ENCODE measurements at places on chromosomes 7 and 10. TPM values are rescaled to one million over a fixed set of nuclear protein-coding genes. Genes with fewer than 3 reads are reported as not detected.

CNPY1 gene
- not detected for total RNA-seq

CYP2C18 gene
- total RNA-seq = not detected

NOBOX gene
- not detected for total RNA-seq

GPR15LG gene
- 1.0 TPM for total RNA-seq

DBF4 gene
- total RNA-seq = 60.5 TPM

PCLO gene
- total RNA-seq = 0.58 TPM

FAM25A gene
- not detected for total RNA-seq

CPA4 gene
- 19.6 TPM for total RNA-seq

TMEM236 gene
- 0.07 TPM for total RNA-seq

TMUB1 gene
- 73.7 TPM for total RNA-seq

EPC1 gene
- total RNA-seq = 8.8 TPM

ECHDC3 gene
- total RNA-seq = 26.3 TPM

ARMS2 gene
- total RNA-seq = not detected

COL26A1 gene
- not detected for total RNA-seq

GPER1 gene
- total RNA-seq = 0.81 TPM

RARRES2 gene
- total RNA-seq = 6.1 TPM

ZNHIT1 gene
- total RNA-seq = 129 TPM

MMD2 gene
- not detected for total RNA-seq

CPVL gene
- 31.3 TPM for total RNA-seq

ST8SIA6 gene
- total RNA-seq = 0.23 TPM

MDFIC gene
- total RNA-seq = 19.9 TPM

ZNF503 gene
- 9.6 TPM for total RNA-seq

SVOPL gene
- not detected for total RNA-seq

ZSWIM8 gene
- 31.5 TPM for total RNA-seq
